Stimulated activated CD4-positive, alpha-beta T cell treated with anti-CD3 and anti-CD28 coated beads, Interleukin-15, amount 100 ng/mL, for 1 hour (primary cell): ENCODE measurements at places on chromosomes 11 and 22.

- DNase-seq: no peak
Observed at GRCh38 chr11:37557990-37558389, 960.0 kb upstream of the RAG2 start.

- DNase-seq: peak; percentile 11
Observed at GRCh38 chr11:61477727-61478148, 30.8 kb upstream of the LRRC10B start.

GRCh38 chr11:126989942-126990715, 10.4 kb downstream of the KIRREL3 start:
- peak; percentile 20 for DNase-seq

DNA sequence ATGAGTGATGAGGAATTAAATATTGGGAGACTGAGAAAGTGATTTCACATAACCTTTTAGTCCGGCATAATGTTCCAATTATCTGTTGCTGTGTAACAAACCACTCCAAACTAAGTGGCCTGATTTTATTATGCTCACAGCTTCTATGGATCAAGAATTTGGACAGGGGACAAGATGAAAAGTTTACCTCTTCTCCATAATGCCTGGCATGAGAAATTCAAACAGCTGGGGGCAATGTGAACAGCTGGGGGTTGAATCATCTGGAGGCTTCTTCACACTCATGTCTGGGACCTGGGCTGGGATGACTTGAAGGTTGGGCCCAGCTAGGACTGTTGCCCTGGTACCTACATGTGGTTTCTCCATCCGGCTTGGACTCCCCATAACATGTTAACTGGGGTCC, 99.4 kb upstream of the DRD2 start:
- no peak for DNase-seq

DNA sequence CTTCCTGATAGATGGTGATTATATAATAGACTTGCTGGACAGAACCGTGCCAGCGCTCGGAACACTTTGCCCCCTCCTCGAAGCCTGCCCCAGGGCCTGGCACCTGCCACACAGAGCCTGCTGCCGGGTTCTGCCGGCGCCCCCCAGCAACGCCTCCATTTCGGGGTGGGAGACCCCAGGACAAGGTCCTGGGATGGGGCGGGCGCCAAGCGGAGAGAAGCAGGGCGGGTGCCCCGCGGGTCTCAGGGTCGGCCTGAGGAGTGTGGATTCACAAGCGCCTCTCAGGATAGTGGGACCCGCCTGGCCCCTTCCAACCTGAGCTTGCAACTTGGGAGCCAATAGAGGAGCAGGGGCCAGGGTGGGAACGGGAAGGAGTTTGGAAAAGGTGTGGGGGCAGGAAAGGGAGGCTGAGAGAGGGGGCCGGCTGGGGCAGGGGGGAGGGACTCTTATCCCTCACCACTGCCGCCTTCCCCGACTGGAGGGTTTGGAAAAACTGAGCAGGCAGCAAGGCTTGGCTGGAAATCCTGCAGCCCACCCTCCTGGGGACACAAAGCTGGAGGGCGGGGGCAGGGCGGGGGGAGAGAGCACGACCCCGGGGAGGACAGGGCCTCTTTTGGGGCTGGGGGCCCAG, 3.3 kb upstream of the BCL9L start:
- DNase-seq: no peak
